Naive thymus-derived CD4-positive, alpha-beta T cell (primary cell): ENCODE measurements at places on chromosomes 5 and 9. TPM values are rescaled to one million over a fixed set of nuclear protein-coding genes. Genes with fewer than 3 reads are reported as not detected.

The SYNPO gene
- not detected for total RNA-seq

The KIF4B gene
- not detected for total RNA-seq

The DIPK1B gene
- total RNA-seq: 0.56 TPM

The CLIC3 gene
- total RNA-seq: not detected

The NAIP gene
- total RNA-seq: 59.4 TPM

The MCIDAS gene
- not detected for total RNA-seq

The STC2 gene
- not detected for total RNA-seq

The OTP gene
- not detected for total RNA-seq

The PPP3R2 gene
- total RNA-seq: not detected

The QRFP gene
- not detected for total RNA-seq

The SLC34A3 gene
- total RNA-seq: not detected

The MARCHF6 gene
- total RNA-seq: 165 TPM

The FOXD4L5 gene
- total RNA-seq: 1.2 TPM

- no peaks in the 10 kb centered on the region for H3K36me3 ChIP-seq
- no peaks in the 10 kb centered on the region for H3K27me3 ChIP-seq
- no peak overlapping the region for H3K27ac ChIP-seq
- DNase-seq: no peak
- peaks cover 36% of the 10 kb centered on the region for H3K4me1 ChIP-seq
- no peak overlapping the region for H3K4me3 ChIP-seq
Observed at GRCh38 chr5:143359869-143360268, 43.6 kb downstream of the NR3C1 start.

DNA sequence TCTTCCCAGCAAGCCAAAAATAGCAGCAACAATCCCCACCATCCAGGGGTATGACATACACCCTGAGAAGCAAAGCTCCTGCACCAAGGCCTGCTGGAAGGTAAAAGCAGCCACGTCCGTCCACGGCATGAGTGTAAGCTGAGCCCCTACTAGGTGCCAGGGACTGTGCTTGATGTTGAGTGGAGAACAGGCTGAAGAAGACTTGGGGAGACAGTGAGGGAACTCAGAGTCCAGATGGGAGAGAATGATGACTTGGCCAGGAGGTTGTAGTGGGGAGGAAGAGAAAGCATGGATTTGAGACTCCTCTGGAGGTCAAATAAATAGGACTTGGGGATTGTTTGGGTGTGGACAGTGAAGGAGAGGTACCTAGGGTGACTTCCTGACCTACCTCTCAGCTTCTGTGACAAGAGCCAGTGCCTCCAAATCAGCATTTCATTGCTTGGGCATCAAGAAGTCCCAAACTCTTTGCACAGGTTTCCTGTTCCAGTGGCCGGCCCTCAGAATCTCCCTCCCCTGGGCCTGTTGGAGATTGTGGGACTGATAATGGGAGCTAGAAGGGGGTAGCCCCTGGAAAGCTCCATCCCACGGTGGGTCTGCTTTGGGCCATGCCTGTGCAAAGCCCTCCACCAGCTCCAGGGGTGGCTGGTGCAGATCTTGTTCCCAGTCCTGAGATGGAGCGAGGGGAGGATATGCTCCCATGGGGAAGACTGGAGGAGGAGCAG is 58.3 kb upstream of the ADAMTS2 start:
- DNase-seq: no peak
- no peaks in the 10 kb centered on the region for H3K27me3 ChIP-seq
- no peak overlapping the region for H3K4me3 ChIP-seq
- no peaks in the 10 kb centered on the region for H3K4me1 ChIP-seq
- H3K36me3 ChIP-seq: no peaks in the 10 kb centered on the region

- no peaks in the 10 kb centered on the region for H3K4me1 ChIP-seq
- H3K27me3 ChIP-seq: no peaks in the 10 kb centered on the region
Observed at GRCh38 chr5:89946916-89947315, 462.6 kb downstream of the CETN3 start.

DNA sequence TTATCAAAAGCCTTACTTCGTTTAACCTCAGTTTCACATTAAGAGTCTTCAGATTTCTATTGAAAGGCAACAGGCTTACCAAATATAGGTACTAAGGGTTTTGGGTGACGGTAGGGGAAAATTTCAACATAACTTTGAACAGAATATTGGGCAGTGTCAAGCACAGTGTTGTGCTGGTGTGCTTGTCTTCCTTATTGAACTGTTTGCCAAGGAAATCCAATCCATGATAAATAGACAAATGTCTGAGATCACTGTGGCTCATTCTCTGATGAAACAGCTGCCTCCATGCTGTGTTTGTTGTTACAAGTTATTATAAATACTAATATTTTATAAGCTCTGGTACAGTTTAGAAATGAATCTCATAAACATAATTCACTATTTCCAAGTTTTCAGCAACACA is 730.1 kb downstream of the NR2F1-AS1 start:
- H3K4me1 ChIP-seq: no peaks in the 10 kb centered on the region
- H3K27ac ChIP-seq: no peak overlapping the region
- no peak overlapping the region for H3K4me3 ChIP-seq

GRCh38 chr5:178331491-178331996 is 98.9 kb upstream of the PHYKPL start:
- DNase-seq: no peak
- no peak overlapping the region for H3K27ac ChIP-seq
- H3K36me3 ChIP-seq: no peaks in the 10 kb centered on the region
- no peaks in the 10 kb centered on the region for H3K4me1 ChIP-seq

DNA sequence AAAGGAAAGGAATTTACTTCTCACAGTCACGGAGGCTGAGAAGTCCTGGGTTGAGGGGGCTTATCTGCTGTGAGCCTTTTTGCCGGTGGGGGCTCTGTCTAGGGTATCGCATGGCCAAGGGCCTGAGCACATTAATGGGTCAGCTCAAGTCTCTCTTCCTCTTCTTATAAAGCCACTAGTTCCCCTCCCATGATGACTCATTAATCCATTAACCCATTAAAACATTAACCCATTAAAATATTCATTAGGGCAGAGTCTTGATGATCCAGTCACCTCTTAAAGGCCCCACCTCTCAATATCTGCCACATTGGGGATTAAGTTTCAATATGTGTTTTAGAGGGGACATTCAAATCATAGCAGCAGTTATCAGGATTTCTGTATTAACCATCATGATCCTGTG is 406.3 kb downstream of the SPOCK1 start:
- no peaks in the 10 kb centered on the region for H3K27me3 ChIP-seq
- no peak for DNase-seq
- H3K27ac ChIP-seq: no peak overlapping the region
- H3K4me3 ChIP-seq: no peak overlapping the region
- no peaks in the 10 kb centered on the region for H3K36me3 ChIP-seq

- H3K27ac ChIP-seq: no peak overlapping the region
- H3K4me3 ChIP-seq: no peak overlapping the region
- H3K4me1 ChIP-seq: no peaks in the 10 kb centered on the region
- no peak for DNase-seq
- peaks cover 18% of the 10 kb centered on the region for H3K27me3 ChIP-seq
Observed at GRCh38 chr9:14318934-14319580, 5.1 kb upstream of the NFIB start.

DNA sequence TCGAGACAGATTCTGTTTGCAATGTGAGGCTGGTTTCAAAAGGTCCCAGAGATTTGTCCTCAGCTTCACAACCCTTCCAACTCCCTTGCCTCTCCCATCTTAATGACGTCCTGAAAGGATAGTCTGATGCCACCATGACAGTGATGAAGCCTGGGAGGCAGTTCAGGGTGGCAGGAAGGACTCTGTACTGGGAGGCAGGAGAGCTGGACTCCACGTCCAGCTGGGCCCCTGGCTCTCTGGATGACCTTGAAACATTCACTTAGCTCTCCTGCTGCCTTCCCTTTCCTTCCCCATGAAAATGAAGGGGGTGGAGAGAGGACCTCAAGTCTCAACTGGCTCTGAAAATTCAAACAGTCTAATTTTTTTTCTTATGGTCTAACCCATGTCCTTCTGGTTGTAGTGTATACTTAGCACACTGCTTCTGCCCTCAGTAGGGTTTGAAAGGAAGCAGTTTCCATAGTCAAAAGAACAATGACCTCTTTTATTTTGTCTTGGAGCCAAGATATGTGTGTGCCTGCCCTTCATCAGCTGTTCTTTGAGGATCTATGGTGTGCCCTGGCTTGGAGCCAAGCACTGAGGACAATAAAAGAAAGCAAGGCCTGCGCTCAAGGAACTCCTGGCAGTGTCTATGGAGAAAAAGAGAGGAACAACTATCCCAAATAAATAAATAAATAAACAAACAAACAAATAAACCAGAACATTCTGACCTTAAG is 188.3 kb downstream of the GRIA1 start:
- no peak overlapping the region for H3K27ac ChIP-seq
- DNase-seq: no peak
- no peaks in the 10 kb centered on the region for H3K4me1 ChIP-seq

DNA sequence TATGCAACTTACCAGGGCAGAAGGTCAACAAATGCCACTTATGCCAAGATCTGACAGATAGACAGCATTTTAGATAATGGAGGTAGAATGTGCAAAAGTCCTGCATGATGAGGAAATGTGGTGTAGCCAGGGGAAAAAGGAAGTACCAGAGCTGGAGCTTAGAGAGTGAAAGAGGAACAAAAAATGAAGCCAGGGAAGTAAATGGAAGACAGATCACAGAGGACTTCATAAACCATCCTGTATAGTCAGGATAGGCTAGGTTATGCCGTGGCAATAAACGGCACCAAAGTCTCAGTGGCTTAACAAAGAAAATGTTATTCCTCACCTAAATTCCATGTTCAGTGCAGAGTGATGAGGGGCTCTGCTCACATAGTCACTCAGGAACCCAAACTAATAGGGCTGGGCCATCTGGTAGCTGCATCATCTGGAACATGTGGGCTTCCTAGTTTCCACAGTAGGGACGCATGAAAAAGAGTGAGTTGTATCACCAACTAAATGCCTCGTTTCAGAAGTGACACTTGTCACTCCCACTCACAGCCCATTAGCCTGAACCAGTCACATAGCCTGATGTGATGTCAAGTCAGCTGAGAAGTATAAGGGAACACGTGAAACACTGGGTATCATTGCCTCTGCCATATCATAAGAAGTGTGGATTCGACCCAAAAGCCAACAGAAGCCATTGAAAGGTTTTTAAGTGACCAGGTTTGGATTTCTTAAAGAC is 70.3 kb downstream of the SH3RF2 start:
- H3K36me3 ChIP-seq: no peaks in the 10 kb centered on the region
- DNase-seq: no peak

GRCh38 chr5:172325452-172325851 is 41.9 kb upstream of the UBTD2 start:
- no peak for DNase-seq
- no peak overlapping the region for H3K4me3 ChIP-seq
- no peaks in the 10 kb centered on the region for H3K27me3 ChIP-seq
- no peaks in the 10 kb centered on the region for H3K4me1 ChIP-seq

- H3K4me1 ChIP-seq: no peaks in the 10 kb centered on the region
- H3K27me3 ChIP-seq: no peaks in the 10 kb centered on the region
- H3K36me3 ChIP-seq: no peaks in the 10 kb centered on the region
- no peak for DNase-seq
- H3K27ac ChIP-seq: no peak overlapping the region
- H3K4me3 ChIP-seq: no peak overlapping the region
Observed at GRCh38 chr5:132788508-132788907, 11.5 kb upstream of the SEPTIN8 start.

GRCh38 chr9:105341434-105342146 is 97.1 kb downstream of the SLC44A1 start:
- peaks cover 6% of the 10 kb centered on the region for H3K36me3 ChIP-seq
- no peaks in the 10 kb centered on the region for H3K4me1 ChIP-seq
- no peak overlapping the region for H3K4me3 ChIP-seq
- DNase-seq: no peak
- no peak overlapping the region for H3K27ac ChIP-seq

DNA sequence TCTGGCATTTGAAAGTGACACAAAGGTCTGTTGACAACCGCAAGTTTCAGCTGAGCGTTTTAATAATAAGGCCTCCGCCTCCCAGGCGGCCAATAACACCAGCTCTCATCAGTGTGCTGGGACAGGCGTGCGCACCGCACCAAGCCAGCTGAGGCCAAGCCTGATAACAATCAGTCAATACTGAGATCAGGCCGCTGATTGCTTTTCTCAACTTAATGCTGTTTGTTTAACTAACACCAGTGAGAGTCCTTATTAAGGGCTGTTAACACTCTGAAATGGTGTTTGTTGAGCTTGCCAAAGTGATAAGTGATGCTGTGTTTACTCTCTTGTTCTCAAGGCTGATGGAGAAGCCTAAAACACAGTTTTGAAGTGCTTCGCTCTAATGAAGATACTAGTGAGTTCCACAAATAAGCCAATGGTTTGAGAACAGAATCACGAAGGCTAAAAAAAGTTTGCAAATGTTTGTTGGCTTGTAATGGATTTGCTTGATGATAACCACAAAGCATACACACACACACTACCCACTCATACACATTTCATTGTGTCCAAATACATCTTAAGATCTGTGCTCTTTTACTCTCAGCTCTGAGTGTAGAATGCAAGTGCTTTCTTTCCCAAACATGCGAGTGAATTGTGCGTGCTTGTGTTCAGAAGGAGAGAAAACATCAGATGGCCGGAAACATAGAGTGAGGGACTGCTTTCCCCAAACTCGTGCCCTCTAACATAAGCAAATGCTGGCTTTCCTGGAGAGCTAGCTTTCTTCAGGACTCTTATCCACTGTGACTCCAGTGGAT is 330.4 kb upstream of the KLF4 start:
- no peaks in the 10 kb centered on the region for H3K36me3 ChIP-seq
- no peaks in the 10 kb centered on the region for H3K4me1 ChIP-seq
- DNase-seq: no peak
- H3K4me3 ChIP-seq: no peak overlapping the region
- no peak overlapping the region for H3K27ac ChIP-seq
